Thymus (tissue), 14 donors: ENCODE measurements at places on chromosomes 2 and 18. TPM values are rescaled to one million over a fixed set of nuclear protein-coding genes. Genes with fewer than 3 reads are reported as not detected.

Gene FOXD4L1
- 0.09 TPM for polyA plus RNA-seq

Gene PDE11A
- 0.43 TPM for polyA plus RNA-seq

Gene RESP18
- polyA plus RNA-seq: 0.07 TPM

Gene PCBP1
- 361 TPM for polyA plus RNA-seq

Gene CAB39
- polyA plus RNA-seq: 49.2 TPM

Gene UPP2
- polyA plus RNA-seq: 0.50 TPM

Gene APOB
- polyA plus RNA-seq: 0.07 TPM
